ENCODE measurements at places on chromosomes 7 and 10.

DNA sequence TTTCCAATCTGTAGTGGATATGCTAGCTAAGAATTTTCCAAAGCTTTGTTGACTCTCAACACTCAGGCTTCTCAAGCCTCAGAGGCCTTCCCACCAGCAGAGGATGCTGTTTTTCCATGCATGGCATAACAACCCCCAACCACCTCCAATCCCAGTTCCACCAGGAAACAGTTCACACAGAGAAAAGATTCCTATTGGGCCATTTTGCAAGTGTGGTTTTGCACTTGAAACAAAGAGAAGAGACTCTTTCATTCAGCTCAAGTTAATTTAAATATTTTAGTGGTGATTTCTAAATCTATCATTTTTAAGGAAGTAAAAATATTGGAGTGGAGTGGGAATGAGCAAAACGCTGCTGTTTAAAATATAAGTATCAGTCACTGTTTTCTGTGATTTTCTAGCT lies 105.6 kb upstream of the COL1A2 start:
- no peak for DNase-seq

DNA sequence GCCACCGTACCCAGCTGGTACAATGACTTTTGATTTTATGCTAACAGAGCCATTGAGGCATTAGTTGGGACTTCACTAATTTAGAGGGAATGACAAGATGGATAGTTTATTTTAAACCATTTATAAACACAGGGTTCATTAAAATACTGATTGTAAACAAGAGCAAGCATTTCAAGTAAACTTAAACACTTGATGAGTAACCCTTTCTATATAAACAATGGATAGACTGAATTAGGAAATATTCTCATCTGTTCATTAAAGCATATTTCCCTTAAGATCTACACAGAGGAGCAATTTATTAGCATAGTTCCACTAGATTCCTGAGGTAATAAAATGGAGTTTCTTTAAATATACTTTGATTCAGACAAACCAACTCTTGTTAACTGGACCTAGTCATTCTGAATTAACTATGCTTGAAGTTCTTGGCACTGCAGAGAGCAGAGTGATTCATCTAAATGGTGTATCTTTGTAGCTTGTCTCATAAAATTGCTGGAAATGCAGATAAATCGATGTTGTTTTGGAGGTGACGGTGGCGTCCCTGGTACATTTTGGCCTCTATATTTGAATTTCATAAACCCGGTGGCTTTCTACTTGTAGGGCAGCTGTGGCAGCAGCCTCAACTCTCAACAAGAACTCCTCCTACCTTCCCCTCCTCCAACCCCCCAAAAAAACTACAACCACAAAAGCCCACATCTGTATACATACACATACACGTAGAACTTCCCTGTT lies 15.4 kb upstream of the VDAC2 start:
- DNase-seq, result no peak

DNA sequence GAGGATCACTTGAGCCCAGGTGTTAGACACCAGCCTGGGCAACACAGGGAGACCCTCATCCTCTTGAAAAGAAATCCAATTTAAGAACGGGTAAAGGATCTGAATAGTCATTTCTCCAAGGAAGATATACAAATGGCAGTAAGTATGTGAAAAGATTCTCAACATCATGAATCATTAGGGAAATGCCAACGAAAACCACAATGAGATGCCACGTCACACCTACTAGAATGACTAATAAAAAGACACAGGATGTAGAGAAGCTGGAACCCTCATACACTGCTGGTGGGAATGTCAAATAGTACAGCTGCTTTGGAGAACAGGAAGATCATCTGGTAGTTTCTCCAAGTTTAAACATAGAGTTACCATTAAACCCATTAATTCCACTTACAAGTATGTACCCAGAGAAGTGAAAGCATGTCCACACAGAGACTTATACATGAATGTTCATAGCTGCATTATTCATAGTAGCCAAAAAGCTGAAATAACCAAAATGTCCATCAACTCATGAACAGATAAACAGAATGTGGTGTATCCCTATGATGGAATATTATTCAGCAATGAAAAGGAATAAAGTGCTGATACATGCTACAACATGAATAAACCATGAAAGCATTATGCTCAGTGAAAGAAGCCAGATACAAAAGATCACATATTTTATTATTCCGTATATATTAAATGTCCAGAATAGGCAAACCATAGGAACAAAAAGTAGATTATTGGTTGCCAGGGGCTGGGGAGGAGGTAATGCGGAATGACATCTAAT lies 13.1 kb upstream of the ZMIZ2 start:
- no peak for DNase-seq

GRCh38 chr10:78910886-78911285 lies 157.9 kb upstream of the ZMIZ1 start:
- no peak for DNase-seq

GRCh38 chr10:85152911-85153310 lies 824.5 kb downstream of the CCSER2 start:
- no peak for DNase-seq

GRCh38 chr7:129514683-129515082 lies 12.4 kb downstream of the SMKR1 start:
- no peak for DNase-seq

DNA sequence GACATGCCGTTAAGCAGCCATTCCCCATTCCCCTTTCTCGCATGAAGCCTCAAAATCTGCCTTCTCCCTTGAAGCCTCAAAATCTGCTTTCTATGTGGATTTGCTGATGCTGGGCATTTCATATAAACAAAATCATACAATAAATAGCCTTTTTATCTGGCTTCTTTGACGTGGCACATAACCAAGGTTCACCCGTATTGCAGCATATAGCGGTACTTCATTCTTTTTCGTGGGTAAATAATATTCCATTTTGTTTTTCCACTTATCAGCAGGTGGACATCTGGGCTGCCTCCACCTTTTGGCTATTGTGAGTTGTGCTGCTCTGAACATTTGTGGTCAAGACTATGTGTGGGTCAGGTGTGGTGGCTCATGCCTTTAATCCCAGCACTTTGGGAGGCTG lies 57.0 kb downstream of the BRI3 start:
- no peak for DNase-seq

- DNase-seq, result no peak
These were observed 16.7 kb downstream of the WDR91 start for GRCh38 chr7:135194494-135195095.

DNA sequence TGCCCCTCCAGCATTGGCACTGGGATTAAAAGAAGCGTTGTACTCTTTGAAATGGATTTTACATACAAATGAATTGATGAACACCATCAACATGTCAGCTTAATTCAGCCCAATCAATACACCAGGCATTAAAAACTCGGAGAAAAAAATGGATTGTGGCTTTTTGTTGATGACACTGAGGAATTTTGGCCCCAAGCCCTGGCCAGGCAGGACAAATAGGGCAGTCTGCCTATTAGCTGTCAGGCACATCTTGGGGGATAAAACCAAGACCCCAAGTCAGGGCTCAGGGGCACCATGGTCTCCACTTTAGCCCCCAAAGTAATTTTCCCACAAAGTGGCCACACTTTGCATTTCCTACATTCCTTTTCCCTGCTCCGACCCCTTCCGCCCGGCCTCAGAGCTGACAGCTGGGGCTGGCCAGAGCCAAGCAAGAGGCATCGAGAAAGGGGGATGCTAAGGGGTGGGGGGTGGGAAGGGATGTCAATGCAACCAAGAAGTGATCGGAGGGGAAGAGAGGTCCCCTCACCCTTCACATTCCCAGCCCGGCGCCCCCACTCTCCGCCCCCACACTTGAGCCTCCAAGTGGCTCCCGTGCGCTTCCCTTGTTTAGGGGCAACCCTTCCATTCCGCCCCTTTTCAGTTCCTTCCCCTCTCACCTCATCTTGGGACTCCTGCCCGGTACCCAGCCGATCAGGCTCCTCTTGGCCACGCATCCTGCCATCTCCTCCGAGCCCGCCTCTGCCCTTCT lies 711 bp downstream of the HIP1 start:
- DNase-seq, result no peak

GRCh38 chr7:84939888-84940287 lies 247.0 kb downstream of the SEMA3D start:
- no peak for DNase-seq

DNA sequence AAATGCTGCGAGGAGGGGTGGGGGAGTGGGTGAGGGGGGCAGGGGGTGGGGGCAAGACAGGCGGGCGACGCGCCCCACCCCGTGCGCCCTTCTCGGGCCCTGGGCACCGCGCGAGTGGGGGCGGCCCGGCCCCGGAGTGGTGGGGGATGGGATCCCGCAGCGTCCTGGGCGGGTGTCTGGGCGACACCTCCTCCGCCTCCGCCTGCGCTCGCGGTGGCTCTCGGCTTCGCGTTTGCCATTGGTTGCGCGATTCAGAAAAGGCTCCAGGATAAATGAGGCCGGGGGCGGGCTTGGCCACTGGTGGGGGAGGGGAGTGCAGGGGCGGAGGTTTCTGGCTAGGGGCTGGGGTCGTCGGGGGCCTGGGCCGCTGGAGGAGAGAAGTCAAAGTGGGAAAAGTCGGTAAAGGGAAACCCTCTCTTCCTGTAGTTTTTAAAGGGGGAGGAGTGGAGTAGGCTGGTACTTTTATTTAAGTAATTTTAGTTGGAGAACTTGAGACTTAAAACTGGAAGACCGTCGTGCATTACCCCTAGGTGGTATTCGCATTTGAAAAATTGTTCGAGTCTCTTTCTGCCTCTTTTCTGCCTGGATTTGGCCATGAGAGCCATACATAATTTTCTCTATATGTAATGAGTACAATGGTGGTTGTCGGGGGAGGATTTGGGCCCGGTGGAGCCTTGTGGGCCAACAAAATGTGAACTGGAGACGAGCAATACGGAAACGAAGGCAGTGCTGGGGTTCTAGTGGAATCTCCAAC lies 992 bp upstream of the IGF2BP3 start:
- no peak for DNase-seq

DNA sequence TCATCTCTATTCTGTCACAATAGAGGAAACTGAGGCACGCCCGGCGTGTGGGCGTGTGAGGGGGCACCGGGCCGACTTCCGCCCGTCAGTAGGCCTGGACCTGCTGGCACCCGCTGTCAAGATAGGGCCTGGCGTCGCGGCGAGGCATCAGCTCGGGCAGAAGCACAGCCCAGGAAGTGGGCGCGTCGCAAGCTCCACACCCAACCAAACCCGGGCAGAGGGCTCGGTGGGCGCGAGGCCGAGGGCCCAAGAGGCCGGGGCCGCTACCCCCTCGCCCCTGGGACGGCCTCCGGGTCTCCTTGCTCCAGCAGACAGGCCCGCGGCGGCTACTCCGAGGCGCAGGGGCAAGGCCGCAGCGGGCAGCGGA lies 91.2 kb downstream of the SPAG6 start:
- no peak for DNase-seq

- no peak for DNase-seq
These were observed 1082.6 kb upstream of the LRRTM3 start for GRCh38 chr10:65843203-65843602.

GRCh38 chr10:14757394-14757793 lies 17.3 kb downstream of the FAM107B start:
- no peak for DNase-seq

GRCh38 chr10:125878957-125879835 lies 1.9 kb downstream of the DHX32 start:
- no peak for DNase-seq

- no peak for DNase-seq
These were observed 47.2 kb downstream of the APBB1IP start for GRCh38 chr10:26485150-26485941.

DNA sequence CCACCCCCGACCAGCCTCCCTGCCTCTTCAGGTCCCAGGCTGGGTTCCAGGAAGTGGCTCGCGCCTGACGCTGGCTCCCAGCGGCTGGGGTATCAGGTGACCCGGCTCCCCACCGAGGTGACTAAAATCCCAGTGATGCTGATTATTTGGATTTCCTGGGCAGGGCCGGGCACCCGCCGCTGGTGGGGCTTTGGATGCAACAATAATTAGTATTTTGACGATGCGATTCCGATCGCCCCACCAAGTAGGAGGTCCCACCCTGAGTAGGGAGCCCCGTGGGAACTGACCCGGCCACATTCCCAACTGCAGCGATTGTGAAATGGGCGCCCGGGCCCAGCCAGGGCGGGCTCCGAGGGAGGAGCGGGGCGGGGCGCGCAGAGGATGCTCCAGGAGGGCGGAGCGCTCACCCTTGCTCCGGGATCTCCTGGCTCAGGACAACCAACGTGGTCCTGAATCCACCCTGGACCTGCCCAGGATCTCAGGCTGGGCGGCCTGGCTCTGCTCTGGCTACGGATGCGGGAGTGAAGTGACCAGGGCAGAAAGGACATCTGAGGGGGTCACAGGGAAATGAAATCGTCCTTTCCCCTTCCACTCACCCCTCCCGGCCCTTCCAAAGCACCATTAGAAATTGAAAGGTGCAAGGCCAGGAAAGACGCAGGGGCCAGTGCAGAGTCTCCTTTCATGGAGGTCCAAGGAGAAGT lies 32.6 kb downstream of the DUSP5 start:
- no peak for DNase-seq

All from activated CD8-positive, alpha-beta memory T cell treated with anti-CD3 and anti-CD28 coated beads for 1 hour (primary cell).